ENCODE measurements at places on chromosomes 7 and 10.
A peak's percentile ranks its signal among the peaks of the same experiment; 100 is the strongest.

GRCh38 chr10:43905512-43906236 is 257.0 kb upstream of the ZNF32 start:
- DNase-seq, result no peak

- DNase-seq, result no peak
Measured at GRCh38 chr7:35758421-35758820, 42.4 kb upstream of the SEPTIN7 start.

DNA sequence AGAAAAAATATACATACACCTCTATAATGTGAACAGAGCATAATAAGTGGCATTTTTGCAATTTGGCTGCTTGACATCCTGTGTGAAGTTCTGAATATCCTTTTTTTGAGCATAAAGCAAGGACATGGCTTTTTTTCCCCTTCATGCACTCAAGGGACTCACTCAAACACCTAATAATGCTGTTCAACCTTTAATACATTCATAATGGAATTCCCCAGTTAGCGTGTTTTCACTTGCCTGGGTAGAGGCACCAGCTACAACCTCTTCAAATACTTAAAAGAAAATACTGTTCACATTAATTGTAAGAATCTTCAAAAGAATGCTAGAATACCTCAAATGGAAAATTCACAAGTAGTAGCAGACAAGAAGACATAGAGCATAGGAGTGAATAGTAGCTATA is 316.8 kb downstream of the PCDH15 start:
- no peak for DNase-seq

DNA sequence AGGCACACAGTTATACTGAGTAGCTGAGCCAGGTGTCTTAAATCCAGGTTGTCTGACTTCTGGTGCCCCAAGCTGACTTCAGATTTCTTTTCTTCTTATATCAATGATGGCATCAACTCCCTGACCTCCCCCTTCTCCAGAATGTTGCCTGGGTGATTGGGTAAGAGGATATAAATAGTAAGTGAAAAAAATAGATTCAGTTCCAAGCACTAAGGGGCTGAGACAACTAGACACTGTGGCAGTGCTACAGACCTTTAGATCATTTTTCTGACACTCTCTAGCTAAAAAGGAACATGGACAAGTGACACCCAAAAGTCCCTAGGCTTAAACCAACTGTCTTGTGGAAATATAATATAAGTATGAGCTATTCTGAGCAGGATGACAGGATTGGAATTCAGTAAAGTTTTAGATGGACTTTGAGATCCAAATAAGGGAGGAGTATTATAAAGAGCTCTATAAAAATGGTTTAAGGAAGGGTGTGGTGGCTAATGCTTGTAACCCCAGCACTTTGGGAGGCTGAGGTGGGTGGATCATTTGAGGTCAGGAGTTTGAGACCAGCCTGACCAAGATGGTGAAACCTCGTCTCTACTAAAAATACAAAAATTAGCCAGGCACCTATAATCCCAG is 589.1 kb upstream of the GALNT17 start:
- no peak for DNase-seq

DNA sequence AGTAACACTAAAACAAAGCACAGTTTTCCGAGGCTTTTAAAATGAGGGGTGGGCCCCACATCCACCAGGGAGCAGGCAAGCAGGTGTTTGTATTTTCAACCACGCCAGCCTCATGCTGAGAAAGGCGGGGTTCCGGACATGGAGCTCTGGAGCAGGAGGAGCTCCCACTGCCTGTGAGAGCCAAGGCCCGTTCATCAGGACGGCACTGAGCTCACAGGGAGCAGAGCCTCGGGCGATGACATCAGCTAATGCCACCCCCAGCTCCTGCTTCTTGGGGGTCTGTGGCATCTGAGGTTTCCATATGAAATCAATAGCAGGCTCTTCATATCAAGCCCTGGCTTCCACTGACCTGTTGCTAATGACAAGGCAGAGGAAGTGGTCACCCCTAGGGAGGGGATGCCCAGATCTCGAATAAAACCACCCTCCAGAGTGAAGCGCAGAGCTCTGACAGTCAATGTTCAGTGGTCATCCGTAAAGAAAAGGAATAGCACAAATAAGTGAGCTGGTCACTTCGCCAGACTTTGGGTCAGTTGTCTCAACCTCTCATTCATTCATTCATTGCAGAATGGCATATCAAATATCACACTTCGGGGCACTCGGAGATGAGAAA is 89.1 kb downstream of the TNS3 start:
- DNase-seq, result no peak

DNA sequence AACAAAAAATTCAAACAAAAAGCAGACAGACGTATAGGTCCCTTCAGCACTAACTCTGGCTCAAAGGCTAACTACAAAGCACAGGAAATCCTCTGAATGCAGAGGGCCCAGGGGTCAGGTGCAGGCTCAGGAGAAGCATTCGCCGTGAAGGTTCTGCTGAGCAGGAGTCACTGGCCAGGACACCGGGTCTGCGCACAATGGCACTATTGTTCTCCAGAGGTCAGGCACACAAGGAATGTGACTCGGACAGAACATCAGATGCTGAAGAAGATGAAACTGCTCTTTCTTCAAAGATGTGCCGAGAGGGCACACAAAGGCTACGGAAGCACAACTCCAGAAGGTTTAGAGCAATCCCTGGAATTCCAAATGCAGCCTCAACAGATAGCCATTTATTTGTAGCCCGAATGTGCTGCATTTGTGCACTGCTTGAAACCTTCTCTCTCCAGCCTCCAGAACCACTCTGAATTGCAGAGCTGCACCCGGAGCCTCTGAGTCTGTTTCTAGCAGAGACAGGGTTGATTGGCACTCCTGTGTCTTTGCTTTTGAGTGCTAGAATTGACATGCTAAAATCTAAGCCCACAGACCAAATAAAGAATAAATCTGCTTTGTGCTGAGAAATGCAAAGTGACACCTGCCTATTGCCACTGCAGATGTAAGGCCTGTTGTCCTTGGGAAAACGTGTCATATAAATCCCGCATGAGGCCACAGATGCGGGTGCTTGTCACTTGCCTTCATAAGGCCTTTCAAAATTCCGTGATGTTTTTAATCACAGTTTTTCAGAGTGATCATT is 85.4 kb upstream of the AFAP1L2 start:
- no peak for DNase-seq

GRCh38 chr10:109882251-109883057 is 40.9 kb downstream of the XPNPEP1 start:
- DNase-seq, result no peak

DNA sequence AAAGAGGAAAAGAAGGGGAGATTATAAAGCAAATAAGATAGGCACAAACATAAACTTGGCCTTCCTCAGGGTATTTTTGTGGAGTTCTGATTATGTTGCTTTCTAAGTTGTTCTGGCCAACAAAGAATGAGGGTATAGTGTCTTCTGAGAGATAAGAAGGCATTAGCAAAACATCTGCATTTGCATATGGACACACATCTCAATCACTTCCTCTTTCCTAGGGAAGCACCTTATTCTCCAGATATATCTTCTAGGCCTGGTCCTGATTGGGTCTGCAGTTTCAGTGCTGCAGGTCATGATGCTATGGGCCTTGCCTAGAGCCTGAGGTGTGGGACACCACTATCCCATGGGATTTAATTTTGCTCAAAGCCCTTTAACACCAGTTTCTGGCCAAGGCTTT is 308.8 kb upstream of the PHYHIPL start:
- DNase-seq, result no peak

DNA sequence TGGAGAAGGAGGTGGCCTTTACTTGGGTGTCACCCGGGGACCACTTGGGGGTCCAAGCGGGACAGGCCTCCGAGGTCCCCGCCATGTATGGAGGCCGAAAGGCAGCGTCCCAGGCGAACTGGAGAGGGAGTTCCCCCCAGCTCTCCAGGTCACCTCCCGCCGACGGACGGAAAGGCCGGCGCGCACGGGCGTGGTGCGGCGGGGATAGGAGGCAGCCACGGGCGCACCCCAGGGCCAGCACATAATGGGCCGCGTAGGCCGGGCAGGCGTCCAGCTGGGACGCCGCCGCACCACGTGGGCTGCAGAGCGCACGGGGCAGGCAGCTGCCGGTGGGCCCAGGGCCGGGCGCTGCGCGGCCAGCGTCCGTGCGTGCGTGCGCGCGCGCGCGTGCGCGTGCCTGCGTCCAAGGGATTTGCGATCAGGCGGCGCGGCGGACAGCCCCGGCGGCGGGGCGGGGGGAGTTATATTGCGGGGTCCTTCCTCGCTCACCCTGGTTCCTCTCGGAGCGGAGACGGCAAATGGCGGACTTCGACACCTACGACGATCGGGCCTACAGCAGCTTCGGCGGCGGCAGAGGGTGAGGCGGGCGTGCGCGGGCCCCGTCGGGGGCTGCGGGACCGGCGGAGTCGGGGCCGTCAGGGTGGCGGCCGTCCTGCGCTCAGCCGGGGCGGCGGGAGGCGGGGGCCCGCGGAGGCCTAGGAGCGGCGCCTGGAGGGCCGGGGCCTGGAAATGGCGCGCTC is at the start of gene EIF4H:
Gene EIF4H, plus strand, starts transcription at position 491 of the 740 bp plus-strand sequence. Its CDS starts 28 bp downstream, at position 519.
- DNase-seq, result peak; percentile 97

GRCh38 chr7:85090143-85090542 is 96.7 kb downstream of the SEMA3D start:
- DNase-seq, result no peak

GRCh38 chr7:46695051-46695708 is 774.1 kb upstream of the IGFBP3 start:
- DNase-seq, result no peak

- DNase-seq, result no peak
Measured at GRCh38 chr7:48078470-48078869, 10.6 kb upstream of the UPP1 start.

DNA sequence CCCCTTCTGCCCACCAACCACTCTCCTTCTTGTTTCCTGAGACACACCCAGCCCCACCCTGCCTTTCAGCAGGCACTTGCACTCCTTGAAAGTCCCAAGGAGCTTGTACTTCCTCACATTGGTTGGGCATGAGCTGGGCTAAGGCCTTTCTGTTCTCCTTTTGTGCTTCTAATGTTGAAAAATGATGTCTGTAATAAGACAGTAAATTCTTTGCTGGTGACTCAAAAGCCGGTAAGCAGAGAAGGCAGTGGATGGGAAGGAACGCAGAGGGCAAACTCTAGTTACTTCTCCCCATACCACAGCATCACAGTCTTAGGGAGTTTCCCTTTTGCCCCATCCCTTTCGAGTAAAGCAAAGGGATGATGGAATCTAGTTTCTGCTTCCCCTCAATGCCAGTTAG is 185.6 kb downstream of the PLXNA4 start:
- DNase-seq, result no peak

DNA sequence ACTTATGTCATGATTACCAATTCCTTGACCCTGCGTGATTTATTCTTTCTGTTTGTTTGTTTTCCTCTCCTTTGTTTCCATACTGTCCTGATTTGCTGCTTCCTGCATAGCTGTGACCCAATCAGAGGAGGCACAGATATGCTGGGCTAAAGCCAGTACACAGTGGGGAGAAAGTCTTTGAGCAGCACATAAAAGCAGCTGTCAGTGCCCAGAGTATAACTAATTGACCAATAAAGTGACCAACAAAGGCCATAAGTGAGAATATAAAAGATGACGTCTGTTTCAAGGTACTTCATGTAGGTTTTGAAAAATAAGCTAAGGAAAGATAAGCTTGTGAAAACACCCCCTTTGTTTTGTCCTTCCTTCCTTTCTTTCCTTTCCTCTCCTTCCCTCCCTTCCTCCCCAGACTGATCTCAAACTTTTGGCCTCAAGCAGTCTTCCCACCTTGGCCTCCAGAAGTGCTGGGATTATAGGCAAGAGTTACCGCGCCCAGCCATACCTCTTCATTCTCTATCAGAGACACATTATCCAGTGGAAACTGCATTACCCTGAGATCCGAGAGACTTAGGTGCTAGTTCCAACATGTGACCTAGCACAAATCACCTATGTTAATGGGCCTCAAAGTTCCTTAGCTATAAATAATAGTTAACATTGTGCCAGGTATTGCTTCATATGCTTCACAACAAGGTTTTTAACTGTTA is 17.0 kb downstream of the BCAP29 start:
- no peak for DNase-seq

DNA sequence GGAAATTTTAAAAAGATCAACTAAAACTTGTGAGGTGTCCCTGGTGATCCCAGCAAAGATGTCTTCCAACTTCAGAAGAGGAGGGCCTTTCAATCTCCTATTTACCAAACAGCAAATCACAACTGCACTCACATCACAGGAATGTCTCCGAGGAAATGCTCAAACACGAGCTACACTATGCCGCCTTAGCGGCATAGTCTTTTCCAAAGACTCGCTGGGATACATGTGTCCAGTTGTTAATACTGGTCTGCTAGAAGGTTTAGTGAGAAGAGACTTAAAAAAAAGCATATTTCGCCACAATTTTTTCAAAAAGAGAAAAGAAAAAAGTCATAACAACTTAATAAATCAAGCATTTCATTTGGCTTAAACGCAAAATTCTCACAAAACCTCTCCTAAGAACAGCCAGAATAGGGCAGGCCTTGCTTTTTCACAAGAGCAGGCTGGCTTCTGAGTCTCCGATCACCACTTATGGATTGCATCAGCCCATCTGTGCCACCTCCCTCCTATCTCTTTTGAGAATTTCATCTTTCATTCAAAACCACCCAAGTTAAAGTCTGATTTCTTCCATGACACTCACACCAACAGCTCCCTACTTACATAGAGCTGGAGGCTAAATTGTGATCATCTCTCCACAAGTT is 66.1 kb downstream of the GNA12 start:
- no peak for DNase-seq

DNA sequence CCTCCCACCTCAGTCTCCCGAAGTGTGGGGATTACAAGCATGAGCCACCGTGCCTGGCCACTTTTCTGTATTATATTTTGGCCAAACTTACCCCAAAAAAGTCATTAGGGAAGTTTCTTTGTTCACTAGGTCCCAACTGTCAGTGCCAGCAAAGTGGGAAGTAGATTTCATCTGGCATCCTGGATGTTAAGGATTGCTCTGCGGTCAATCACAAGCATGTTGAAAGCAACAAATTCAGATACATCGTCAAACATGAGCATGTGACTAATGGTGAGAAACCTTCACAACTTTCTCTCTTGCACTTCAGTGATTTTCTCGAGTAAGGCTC is 14.3 kb upstream of the LRRC17 start:
- no peak for DNase-seq

- DNase-seq, result no peak
Measured at GRCh38 chr7:94660006-94660405, 4.1 kb upstream of the SGCE start.

DNA sequence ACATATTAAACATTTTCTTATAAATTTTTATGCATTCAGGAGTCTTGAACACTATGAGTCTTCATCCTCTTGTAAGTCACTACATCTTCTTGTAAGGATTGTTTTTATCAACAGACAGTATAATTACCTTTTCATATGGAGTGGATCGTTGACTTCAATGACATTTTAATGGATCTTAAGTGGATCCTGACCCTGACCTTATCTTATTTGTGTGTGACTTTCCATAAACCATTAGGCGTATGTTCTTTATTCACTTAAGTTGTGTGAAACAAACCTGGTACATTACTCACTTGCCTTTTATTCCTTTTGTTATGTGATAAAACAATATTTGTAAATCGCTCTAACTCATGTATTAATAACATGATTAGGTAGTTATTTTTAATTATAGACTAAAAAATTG is 18.5 kb upstream of the SEMA3C start:
- DNase-seq, result no peak
